ENCODE measurements at places on chromosomes 7 and 10.

- DNase-seq = peak; percentile 31
Measured at GRCh38 chr7:100799037-100799896, 28.1 kb downstream of the EPHB4 start.

- DNase-seq = peak; percentile 56
Measured at GRCh38 chr7:27150568-27151340, 1.6 kb downstream of the HOXA3 start.

DNA sequence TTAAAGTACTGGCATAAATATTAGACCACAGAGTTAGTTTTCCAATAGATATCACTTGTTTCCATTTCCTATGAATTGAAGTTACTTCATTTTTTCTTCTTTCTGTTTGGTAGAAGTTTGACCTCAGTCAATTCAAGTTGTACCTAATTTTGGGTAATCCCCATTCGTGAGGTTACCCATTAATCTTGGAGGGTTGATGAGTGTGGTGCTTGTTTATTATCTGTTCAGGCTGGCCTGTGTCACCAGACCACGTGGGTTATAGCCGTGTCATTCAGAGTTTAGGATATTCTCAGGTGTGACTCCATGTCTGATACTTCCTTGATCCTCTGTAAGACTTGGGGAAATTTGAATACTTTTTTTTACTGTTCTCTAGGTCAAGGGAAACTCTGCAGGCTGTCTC is 133.9 kb upstream of the TPK1 start:
- DNase-seq = no peak

- DNase-seq = no peak
Measured at GRCh38 chr10:47290338-47290737, 9.7 kb upstream of the GDF10 start.

DNA sequence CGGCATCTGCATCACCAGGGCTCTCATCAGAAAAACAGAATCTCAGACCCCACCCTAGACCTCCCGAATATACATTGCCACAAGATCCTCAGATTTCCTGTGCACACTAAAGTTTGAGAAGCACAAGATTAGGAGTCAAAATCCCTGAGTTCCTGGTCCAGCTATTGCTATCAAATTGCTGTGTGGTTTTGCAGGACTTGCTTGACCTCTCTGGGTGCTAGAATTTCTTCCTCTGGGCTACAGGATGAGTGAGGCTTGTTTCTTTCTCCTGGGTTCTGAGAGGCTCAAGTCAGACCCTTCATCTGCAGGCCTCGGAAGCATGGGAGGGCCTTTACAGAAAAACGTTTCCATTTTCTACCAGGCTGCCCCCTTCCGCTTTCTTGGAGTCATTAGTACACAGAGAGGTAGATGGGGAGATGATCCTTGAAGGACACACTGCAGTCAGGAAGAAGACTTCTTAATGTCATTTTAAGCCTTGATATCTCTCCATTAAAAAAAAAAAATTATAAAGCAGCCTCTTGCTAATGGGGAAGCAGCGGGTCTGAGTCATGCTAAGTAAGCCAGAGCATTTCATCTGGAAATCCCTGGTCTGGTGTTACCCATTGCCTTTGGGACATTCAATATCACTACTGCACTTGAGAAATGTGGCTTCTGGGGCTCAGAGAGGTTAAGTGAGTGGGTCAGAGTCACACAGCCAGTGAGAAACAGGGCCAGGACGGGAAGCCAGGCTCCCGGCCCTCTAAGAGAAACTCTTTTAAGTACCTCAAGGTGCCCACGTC is 173.5 kb downstream of the KCNMA1 start:
- no peak for DNase-seq

DNA sequence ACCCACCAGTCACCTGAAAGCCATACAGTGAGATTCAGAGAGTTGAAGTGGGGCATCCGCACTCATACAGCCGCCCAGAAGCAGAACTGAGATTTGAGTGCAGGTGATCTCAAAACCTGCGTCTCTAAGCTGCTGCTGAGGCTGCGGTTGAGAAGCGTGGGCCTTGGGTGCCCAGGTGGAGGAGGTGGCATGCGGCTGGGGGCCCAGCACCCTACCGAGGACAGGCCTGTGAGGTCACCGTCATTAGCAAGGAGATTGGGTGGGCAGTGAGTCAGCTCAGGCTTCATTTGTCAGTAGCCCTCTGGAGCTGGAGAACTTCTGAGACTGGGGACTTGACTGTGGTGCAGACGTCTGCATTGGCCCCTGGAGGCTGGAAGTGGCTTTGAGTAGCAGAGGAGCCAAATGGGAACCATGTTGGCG is 29.8 kb downstream of the ZMIZ1 start:
- DNase-seq = no peak

DNA sequence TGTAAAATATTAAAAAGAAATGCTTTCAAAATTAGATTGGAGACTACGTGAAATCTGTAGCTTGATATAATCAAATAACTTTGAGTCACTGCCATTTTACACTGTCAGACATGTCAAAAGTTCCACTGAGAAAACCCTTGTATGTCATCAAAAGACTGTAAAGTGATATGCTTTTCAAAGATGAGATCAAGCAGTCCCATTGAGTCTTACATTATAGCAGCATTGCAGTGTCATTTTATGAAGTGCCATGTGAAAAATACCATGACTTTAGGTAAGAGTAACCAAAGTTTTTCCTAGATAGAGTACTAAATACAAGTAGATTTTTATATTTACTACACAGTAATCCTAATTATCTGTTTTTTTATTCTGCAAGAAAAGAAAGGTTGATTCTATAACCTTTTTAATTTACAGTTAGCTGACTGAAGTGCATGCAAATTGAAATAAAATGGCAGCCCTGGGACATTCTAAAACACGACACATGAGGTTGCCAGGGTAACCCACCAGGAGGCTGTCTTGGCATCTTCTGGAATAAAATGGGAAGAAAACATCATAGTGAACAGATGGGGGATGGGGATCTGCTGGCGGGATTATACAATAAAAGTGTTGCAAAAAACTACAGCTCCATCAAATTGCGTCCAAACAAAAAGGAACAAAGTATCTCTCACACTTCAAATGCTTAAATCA is 91.3 kb upstream of the TMEM106B start:
- no peak for DNase-seq

- no peak for DNase-seq
Measured at GRCh38 chr7:99825452-99825851, 2.4 kb upstream of the CYP3A43 start.

DNA sequence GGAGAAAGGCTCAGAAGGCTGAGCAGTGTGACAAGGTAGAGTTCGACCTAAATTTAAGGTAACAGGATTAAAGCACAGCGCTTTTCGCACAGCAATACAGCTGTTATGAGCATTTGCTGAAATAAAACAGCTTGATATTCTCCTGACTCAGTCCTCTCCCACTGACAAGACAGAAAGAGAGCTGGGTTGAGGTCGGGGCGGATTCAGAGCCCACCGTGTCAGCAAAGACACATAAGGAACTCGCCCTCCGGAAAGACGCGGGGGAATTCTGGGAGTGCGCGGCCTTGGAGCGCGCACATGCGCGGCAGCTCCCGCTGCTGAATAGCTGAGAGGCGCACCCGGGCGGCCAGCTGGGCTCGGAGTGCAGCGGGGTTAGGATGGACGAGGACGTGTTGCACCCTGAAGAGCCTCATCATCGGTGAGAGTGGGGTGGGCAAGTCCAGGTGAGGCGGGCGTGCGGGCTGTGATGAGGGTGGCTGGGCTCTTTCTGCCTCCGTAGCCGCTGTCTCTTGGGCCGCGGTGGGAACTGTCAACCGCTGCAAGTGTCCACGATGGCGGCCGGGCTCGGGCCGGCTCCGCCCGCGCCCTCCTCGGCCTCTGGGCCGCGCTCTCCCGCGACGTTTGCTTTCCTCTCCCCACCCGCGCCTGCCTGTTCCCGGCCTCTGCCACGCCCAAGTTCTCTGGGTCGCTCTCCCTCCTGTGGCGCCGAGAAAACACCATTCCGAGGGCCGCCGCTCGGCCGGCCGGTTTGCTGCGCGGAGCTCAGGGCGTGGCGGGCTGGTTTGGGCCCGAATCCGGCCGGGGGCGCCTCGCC is 120.6 kb downstream of the LYZL1 start:
- peak; percentile 25 for DNase-seq

- DNase-seq = no peak
Measured at GRCh38 chr10:29555746-29556481, 78.9 kb downstream of the SVIL start.

DNA sequence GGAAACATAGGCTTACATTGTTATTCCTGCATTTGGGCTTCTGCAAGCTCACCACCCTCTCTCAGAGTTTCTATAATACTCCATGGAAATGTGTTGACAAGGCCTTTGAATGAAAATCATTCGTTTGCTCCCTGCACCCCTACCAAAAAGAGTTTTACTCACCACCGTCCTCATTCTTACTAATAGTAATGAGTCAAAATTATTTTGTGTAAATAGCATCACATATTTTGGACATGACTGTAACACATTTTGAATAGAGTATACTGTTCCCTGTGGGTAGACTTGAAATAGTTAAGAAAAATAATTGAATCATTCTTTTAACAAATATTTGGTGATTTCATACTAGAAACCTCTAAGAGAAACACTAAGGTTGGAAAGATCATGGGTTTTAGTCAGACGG is 84.6 kb downstream of the AKAP9 start:
- DNase-seq = no peak

GRCh38 chr10:17915181-17915580 is 36.5 kb upstream of the SLC39A12 start:
- DNase-seq = no peak

- no peak for DNase-seq
Measured at GRCh38 chr7:768881-769504, 41.9 kb upstream of the PRKAR1B start.

- no peak for DNase-seq
Measured at GRCh38 chr7:48259463-48260280, 88.4 kb downstream of the ABCA13 start.

DNA sequence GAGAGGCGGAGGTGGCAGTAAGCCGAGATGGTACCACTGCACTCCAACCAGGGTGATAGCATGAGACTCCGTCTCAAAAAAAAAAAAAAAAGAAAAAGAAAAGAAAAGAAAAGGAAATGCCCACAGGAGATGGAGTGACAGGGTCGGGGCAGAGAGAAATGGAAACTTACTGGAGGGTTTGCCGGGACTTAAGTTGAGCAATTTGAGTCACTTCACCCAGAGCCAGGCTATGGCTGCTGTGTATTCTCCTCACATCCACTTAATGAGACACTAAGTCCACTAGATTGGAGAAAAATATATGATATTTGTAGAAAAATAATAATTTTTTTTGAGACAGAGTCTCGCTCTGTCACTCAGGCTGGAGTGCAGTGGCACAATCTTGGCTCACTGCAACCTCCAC is 4.6 kb upstream of the PFKFB3 start:
- no peak for DNase-seq

DNA sequence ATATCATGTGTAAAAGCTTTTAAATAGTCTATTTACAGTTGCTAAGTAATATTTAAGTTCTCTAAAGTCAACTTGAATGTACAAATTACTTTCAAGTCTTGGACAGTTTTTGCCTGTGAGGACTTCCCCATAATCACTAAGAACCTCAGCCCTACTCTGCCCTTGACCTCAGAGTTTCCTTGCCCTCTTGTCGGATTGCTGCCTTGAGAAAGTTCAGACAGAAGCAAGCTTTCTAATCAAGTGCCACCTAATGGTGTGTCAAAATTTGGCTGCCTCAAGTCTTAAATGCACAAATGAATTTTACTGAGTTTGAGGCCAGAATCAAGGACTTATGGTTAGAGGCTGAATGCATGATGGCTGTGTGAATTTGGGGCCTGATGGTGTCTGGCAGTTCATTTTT is 88.3 kb upstream of the KAT6B start:
- no peak for DNase-seq

DNA sequence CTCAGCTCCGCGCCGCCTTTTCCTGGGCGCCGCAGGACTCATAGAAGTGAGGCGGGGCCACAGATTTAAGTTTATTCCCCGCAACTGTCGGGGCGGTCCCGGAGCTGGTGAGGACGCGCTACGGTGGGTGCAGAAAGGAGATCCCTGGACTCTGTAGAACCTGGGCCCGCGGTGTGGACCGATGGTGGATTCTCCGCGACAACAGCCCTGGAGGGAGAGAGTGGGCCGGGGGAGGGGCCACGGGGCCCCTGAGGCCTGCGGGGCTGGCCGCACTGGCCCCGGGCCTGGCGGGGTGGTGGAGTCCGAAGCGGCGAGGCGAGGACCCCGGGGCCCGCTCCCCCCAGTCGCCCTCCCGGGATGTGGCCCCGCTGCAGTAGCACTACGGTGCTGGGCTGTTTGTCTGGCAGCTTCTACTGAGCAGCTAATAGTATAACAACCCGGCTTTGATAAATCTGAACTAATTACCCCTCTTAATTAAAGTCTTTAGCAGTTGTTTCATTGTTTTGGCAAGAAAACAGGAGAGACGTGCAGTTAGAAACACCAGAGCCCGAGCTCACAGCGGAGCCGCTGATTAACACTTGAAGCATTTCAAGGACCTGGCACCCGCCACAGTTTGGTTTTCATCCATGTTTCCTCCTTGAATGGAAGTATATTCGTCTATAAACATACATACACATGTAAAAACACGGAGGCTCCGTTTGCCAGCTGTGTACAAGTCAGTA is 4.2 kb downstream of the FEZF1 start:
- no peak for DNase-seq

DNA sequence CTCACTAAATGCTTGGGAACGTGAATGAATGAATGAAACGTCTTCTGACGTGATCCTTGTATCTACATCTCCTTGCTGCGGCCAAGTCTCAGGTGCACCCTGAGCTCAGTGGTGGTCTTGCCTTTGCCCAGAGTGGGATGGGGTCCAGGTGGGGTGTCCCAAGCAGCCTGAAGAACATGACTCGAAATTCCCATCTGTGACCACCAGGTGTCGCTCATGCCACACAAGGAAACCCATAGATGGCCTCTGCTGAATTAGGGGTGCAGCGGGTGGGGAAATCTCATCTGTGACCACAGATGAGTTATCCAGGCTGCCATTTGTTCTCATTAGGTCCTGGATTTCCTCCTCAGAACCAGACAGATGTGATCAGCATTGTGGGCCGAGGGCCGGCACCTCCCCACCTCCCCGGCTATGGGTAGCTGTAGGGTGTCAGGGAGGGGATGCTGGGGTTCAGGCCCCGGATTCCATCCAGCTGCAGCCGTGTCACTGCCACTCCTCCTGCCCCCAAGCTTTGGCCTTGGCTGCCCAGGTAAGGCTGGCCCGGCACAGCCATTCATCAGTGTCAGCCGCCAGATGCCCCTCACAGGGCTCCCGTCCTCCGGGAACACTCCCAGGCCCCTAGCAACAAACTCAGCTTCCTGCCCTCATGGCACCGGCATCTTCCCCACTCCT is 21.0 kb upstream of the GNA12 start:
- peak; percentile 66 for DNase-seq

DNA sequence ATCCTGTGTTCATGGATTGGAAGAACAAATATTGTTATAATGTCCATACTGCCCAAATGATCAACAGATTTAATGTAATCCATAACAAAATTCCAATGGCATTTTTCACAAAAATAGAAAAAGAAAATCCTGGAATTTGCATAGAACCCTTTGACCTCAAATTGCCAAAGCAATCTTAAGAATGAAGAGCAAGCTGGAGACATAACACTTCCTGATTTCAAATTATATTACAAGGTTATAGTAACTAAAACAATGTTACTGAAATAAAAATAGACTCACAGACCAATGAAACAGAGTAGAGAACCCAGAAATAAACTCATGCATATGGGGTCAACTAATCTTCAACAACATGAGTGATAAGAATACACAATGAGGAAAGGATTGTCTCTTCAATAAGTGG is 302.5 kb downstream of the PHTF2 start:
- DNase-seq = no peak
